Stimulated activated naive B cell treated with anti-CD40 and anti-IgM and Interleukin-4, amounts not matched to agents 10 μg/mL and 1 μg/mL and 100 μg/mL, for 72 hours (primary cell): ENCODE measurements at places on chromosomes 16 and 17.
A peak's percentile ranks its signal among the peaks of the same experiment; 100 is the strongest.

DNA sequence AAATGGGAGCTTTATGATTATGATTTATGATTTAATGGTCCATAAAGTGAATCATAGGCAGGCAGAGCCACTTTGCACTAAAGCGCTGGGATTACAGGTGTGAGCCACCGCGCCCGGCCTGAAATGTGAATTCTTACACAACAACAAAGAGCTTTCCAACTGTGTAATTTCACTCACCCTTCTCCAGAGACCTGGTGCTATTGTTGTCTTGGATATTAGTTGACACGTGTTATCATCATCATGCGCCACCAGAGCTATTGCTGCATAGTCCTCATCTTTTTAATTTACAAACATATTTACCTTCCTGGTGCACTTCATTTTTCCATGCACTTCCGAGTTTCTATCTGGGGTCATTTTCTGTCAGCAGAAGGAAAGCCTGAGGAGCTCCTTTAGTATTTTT, 4.8 kb upstream of the UTS2R start:
- H3K4me3 ChIP-seq = no peak overlapping the region
- no peak for DNase-seq
- H3K4me1 ChIP-seq = peaks cover 9% of the 10 kb centered on the region
- no peaks in the 10 kb centered on the region for H3K36me3 ChIP-seq

GRCh38 chr16:21989751-21990150, 11.2 kb downstream of the PDZD9 start:
- H3K4me3 ChIP-seq = no peak overlapping the region
- no peak for DNase-seq
- no peaks in the 10 kb centered on the region for H3K27me3 ChIP-seq

GRCh38 chr16:86886651-86887050, 308.3 kb downstream of the FOXL1 start:
- no peak overlapping the region for H3K27ac ChIP-seq
- no peaks in the 10 kb centered on the region for H3K4me1 ChIP-seq
- no peak for DNase-seq
- peaks cover 9% of the 10 kb centered on the region for H3K27me3 ChIP-seq
- H3K36me3 ChIP-seq = no peaks in the 10 kb centered on the region

DNA sequence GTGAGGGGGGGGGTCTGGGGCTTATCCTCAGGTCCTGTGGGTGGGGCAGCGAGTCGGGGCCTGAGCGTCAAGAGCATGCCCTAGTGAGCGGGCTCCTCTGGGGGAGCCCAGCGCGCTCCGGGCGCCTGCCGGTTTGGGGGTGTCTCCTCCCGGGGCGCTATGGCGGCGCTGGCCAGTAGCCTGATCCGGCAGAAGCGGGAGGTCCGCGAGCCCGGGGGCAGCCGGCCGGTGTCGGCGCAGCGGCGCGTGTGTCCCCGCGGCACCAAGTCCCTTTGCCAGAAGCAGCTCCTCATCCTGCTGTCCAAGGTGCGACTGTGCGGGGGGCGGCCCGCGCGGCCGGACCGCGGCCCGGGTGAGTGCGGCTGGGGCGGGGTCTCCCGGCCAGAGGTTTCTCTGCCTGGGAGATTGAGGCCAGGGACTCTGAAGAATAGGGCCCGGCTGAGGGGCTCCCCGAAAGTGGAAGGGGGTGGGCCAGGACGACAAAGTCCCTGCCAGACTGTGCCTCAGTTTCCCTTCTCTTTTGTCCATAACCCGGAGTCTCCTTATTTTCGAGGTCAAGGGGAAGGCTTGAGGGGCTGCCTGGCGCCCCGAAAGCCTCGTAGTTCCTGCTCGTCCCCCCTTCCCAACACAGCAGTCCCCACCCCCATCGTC, at the start of gene FGF11:
TSS of gene FGF11 (plus strand) at position 51 of the 651 bp plus-strand sequence. CDS start at position 160, 109 bp downstream.
- H3K4me1 ChIP-seq = peaks cover 36% of the 10 kb centered on the region
- peak within 1 kb of the TSS; percentile 92 for H3K4me3 ChIP-seq
- peak within 1 kb of the TSS; percentile 91 for H3K27ac ChIP-seq
- DNase-seq = no peak

- H3K4me1 ChIP-seq = no peaks in the 10 kb centered on the region
- no peak overlapping the region for H3K4me3 ChIP-seq
- H3K36me3 ChIP-seq = no peaks in the 10 kb centered on the region
These were observed 169.7 kb upstream of the ZFHX3 start for GRCh38 chr16:73217654-73218053.

GRCh38 chr17:21296097-21297025, 11.8 kb downstream of the MAP2K3 start:
- H3K36me3 ChIP-seq = peaks cover 43% of the 10 kb centered on the region
- H3K27ac ChIP-seq = peak overlapping the region; percentile 60
- peaks cover 40% of the 10 kb centered on the region for H3K4me1 ChIP-seq
- no peak for DNase-seq
- no peak overlapping the region for H3K4me3 ChIP-seq

DNA sequence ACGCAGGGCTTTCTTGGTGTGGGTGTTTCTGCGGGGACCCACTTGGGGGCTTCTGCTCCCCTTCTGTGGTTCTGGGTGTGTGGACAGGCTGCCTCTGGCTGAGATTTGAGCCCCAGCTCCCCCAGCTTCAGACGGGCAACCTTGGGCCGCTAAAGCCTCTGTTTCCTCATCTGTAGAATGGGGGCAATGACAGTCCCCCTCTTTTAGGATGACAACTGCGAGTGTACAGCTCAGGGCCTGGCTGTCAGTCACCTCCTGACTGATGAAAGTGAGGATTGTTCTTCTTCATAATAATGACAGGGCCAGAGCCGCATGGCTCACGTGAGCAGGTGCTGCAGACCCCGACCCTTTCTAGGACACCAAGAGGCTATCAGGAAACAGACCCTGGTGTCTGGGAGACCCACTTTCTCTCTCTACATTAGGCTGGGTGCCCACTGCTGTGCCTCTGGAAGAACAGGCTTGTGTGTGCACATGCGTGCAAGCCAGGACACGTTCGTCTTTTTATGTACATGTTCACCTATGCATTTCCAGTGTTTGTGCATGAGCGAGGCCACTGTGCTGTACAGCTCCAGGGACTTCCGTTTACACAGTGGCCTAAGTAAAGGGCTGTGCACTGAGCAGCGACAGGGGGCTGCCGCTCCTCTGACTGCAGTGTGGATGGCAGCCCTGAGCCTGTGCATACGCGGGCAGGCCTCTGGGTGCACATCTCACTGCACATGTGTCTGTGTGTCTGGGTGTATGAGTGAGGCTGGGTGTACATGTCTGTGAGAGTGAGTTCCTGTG, 4.6 kb downstream of the SPNS3 start:
- no peaks in the 10 kb centered on the region for H3K36me3 ChIP-seq
- H3K27me3 ChIP-seq = peaks cover 4% of the 10 kb centered on the region
- DNase-seq = no peak
- no peak overlapping the region for H3K27ac ChIP-seq
- H3K4me1 ChIP-seq = peaks cover 11% of the 10 kb centered on the region

- H3K4me3 ChIP-seq = no peak overlapping the region
- H3K27me3 ChIP-seq = peaks cover 22% of the 10 kb centered on the region
- peak overlapping the region; percentile 44 for H3K27ac ChIP-seq
- H3K36me3 ChIP-seq = no peaks in the 10 kb centered on the region
- peak; percentile 21 for DNase-seq
These were observed 31.5 kb downstream of the CDK5RAP3 start for GRCh38 chr17:48002266-48002915.

- DNase-seq = no peak
- H3K4me1 ChIP-seq = no peaks in the 10 kb centered on the region
- H3K27ac ChIP-seq = no peak overlapping the region
- H3K4me3 ChIP-seq = no peak overlapping the region
- no peaks in the 10 kb centered on the region for H3K36me3 ChIP-seq
- H3K27me3 ChIP-seq = peaks cover 18% of the 10 kb centered on the region
These were observed 15.9 kb downstream of the HSD17B2 start for GRCh38 chr16:82050909-82051357.

DNA sequence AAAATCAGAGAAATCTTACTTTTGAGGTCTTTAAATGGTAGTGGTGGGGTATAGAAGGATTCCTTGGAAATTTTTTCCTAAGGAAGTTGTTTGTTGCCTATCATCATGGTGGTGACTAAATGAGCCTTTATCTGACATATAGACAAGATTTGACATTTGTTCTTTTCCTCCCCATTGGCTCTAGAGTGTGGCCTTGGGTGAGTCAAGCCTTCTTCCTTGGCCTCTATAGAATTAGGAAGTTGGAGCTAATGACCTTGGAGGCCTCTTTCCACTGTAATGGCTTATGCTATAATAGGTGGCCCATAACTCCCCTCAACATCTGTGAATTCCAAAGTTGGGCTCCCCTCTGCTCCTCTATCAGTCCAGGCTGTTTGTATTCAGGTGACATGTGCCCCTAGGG, 79.1 kb upstream of the HNF1B start:
- H3K27ac ChIP-seq = no peak overlapping the region
- H3K36me3 ChIP-seq = peaks cover 1% of the 10 kb centered on the region
- no peak overlapping the region for H3K4me3 ChIP-seq
- DNase-seq = no peak
- H3K27me3 ChIP-seq = no peaks in the 10 kb centered on the region
- H3K4me1 ChIP-seq = peaks cover 83% of the 10 kb centered on the region

DNA sequence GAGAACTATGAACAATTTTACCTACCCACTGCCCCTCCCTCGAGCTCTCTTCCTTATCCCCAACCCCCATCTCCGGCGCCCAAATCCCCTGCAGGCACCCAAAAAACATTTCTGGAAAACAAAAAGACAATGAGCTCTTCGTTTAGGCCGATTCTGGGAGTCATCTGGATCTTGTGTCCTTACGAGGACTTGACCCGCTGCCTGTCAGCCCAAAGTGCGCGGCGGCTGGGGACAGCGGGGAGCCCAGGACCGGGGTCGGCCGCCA, 524 bp downstream of the STRADA start:
- H3K4me1 ChIP-seq = peaks cover 14% of the 10 kb centered on the region
- peaks cover 24% of the 10 kb centered on the region for H3K36me3 ChIP-seq
- H3K27me3 ChIP-seq = no peaks in the 10 kb centered on the region
- peak overlapping the region; percentile 94 for H3K4me3 ChIP-seq
- H3K27ac ChIP-seq = peak overlapping the region; percentile 97
